ENCODE measurements at places on chromosomes 3 and 15.

DNA sequence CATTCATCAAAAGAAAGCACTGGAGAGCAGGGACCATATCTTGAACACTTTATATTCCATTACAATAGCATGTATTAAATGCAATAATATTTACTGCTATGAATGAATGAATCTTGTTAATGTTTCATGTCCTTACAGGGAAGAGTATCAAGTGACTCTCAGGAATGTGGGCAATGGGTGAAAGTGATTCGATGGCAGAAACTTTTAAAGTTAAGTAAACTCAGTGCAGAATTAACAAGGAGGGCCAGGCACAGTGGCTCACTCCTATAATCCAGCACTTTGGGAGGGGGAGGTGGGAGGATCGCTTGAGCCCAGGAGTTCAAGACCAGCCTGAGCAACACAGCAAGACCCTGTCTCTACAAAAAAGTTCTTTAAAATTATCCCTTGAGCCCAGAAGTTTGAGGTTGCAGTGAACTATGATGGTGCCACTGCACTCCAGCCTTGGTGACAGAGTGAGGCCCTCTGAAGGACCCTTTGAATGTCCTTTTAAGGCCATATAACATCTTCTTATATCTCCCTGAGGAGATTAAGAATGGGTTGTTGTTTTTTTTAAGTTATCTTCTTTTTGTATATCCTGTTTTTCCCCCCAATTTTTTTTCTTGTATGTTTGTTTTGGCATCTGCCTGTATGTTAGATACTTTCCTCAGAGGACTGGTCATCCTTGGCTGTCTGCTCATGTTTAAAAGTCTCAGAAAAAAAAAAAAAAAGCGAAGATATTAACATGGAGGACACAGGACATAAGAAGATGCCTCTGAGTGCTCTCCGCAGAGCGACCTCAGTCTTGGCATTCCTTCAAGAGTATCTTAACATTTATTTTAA is 9.6 kb upstream of the FSIP1 start:
- no peak for DNase-seq

GRCh38 chr3:155313300-155313699 is 19.8 kb upstream of the STRIT1 start:
- DNase-seq = no peak

GRCh38 chr15:43253431-43254403 is 13.0 kb downstream of the TGM5 start:
- DNase-seq = no peak

DNA sequence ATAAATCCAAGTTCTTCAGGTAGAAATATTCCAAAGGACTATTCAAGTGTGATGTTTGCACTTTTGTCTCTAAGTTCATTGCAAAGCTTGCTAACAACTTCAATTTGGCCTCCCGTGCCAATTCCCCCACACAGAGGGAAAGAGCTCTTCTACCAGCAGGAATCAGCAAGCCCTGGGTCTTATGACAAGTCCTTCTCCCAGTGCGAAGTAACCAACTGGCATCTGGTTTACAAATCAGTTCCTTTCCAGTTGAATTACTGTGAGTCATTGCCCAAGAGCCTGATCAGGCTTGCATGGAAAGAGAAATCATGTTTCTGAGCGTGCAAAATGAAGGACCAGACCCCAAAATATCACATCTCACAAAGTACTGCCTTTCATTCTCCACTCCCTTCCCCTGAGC is 62.7 kb upstream of the SLCO3A1 start:
- no peak for DNase-seq

DNA sequence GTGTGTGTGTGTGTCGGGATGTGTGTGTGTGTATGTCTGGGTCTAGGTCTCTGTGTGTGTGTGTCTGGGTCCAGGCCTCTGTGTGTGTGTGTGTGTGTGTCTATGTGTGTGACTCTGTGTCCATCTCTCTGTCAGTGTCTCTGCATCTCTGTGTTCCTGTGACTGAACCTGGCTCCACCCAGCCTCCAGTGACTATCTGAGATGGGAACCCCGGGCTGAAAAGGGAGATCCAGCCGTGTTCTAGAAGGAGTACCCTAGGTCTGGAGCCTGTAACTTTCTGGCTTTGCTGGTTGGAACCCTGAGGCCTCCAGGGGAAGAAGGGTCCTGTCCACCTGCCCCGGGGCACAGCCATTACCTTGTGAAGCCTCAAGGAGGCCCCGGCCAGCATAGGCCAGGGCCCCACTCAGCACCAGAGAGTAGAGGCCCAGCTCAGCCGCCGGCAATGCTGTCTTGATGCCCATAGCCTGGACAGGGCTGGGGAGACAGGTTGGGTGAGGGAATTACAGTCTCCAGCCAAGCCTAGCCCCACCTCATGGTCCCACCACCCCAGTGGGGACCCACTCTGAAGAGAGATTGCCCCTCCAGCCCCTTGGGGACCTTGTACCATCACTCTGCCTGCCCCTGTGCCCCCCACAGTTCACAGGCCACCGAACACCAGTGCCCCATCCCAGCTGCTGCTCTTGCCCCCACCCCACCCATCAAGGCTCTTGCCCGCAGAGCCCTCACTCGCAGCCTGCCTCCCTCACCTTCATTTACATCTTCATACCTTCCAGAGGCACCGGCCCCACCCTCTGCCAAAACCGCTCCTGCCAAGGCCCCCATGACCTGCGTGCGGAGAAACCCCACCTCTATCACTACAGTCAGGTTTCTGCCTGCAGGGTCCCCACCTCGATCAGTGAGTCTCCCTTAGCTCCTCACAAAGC is 2.0 kb downstream of the HHATL start:
- DNase-seq = no peak

- DNase-seq = no peak
Measured at GRCh38 chr3:65732051-65732935, 306.4 kb downstream of the MAGI1 start.

DNA sequence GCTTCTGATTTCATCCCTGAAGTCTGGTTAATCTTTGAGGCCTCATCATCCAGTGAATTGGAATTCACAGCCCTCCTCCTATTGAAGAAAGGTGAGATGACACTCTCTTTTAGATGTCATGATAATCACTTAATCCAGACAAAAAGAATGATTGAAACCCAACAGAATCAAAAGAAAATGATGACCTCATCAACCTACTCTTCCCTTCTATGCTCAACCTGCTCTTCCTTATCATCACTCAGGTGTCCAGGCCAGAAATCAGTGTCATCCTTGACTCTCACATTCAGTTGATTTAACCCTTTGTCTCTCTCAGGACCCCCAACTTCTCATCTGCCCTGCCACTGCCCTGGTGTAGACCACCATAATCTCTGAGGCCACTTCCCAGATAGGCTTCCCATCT is 11.8 kb downstream of the PLA2G4E start:
- no peak for DNase-seq

DNA sequence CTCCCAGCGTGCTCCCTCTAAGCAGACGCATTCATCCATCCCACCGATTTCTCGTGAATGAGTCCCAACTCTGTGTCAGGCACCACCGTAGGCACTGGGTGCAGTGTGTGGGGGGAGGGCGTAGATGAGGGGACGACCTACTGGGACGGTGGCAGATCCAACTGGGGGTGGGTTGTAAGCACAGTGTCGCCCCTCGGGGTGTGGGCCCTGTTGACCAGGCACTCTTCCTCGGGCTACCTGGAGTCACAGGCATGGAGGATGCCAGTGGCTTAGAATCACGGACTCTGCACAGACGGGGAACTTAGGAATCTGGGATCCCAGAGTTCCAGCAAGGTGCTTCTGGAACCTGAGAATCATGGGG is 66.2 kb downstream of the SLC6A6 start:
- no peak for DNase-seq

All from activated naive CD4-positive, alpha-beta T cell (primary cell).